HS-27A (cell line): ENCODE measurements at places on chromosomes 7 and 10.

- no peak for DNase-seq
These were observed 36.9 kb downstream of the AKR1B1 start for GRCh38 chr7:134422008-134422407.

- no peak for DNase-seq
These were observed 51.5 kb upstream of the PIP4K2A start for GRCh38 chr10:22765660-22766547.

DNA sequence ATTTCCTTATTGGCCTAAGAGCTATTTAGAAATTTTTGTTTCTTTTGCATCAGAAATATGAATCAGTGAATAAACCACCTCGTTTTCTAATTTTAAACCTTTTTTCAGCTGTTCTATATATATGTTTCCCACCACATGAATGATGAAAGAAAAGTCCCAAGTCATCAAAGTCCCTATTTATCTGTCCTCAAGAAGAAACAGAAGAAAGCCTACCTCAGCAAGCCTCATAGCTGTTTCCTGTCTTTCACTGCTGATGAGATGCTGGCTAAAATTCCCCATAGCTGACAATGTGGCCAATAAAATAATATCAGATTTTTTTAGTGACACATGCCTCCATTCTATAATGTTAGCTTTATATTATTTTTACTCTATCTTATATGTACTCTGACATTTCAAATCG is 54.2 kb downstream of the SEC61G start:
- no peak for DNase-seq

- no peak for DNase-seq
These were observed 30.3 kb downstream of the CACNA2D1 start for GRCh38 chr7:82413237-82413636.

DNA sequence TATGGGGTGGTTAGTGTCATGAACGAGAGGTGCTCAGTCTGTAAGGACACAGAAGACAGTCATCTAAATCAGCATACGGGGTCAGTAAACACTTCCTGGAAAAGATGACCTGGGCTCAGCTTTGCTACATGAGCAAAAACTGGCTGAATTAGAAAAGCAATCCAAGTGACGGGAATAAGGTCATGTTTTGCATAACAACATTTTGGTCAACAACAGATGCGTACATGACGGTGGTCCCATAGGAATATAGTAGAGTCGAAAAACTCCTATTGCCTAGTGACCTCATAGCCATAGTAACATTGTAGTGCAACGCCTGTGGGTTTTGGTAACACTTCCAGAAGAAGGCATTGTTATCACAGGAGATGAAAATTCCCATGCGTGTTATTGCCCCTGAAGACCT is 92.9 kb downstream of the CTNNA3 start:
- no peak for DNase-seq

- DNase-seq, result no peak
These were observed 155.8 kb upstream of the HABP2 start for GRCh38 chr10:113397047-113397446.

DNA sequence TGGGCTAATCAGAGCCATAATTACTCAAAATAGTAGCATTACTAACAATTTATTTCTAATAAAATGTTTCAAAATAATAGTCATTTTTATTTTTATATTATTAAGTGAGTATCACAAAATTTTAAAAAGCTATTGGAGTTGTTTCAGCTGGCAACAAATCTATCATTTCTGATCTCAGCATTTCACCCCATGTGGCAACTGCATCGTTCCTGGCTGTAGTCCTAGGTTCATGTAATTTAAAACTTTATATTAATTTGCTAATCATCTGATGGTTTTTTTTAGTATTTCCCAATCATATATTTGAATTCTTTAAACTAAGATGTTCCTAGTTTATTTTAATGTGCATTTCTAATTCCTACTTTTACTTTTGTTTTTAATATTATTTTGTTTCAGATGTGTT is 293.0 kb upstream of the AKR1E2 start:
- no peak for DNase-seq

DNA sequence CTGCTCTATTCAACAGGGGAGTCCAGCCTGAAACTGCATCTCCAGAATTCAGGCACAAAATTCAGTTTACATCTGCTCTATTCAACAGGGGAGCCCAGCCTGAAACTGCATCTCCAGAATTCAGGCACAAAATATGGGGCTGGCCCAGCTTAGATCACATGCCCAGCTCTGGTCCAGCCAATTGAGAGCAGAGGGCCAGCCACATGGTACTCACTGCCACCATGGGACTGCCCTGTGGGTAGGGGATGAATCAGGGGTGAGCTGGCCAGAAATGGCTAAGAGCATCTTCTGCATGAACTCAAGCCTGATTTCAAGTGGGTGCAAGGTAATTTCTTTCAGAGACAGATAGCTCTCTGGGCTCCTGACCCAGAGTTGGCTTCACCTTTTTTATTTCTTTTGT is 156.6 kb upstream of the LYZL2 start:
- no peak for DNase-seq

GRCh38 chr10:6833458-6834011 is 253.5 kb upstream of the PRKCQ start:
- DNase-seq, result no peak

DNA sequence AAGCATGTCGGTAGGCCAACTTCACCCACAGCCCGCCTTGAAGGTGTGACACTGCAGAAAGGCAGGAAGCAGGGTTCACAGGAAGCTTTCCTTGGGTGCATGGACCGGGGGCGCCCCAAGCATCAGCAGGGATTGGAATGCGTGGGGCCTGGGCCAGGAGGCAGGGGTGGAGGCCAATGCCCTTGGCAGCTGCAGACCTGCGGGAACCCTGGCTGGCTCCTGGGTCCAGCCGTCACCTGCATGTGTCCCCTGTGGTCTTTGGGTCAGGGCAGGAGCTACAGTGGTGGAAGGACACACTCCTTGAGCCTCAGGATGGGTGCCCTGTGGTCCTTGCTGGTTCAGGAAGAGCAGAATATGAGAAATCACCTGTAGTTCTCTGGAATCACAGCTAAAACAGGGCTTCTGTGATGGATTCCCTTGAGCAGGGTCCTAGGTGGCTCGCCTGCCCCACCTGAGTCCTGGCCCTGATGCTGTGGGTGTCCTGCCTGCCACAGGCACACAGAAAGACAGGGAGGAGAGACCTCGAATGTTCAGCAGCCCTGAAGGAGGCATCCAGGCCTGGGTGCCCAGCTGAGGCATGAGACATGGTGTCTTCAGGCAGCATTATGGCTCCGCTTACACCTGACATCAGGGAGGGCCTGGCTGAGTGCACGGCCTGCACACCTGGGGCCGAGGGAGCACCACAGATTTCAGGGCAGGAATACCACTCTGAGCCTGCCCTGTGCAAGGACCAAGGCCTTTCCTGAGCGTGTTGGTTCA is 15.1 kb downstream of the ANTXRL start:
- no peak for DNase-seq

DNA sequence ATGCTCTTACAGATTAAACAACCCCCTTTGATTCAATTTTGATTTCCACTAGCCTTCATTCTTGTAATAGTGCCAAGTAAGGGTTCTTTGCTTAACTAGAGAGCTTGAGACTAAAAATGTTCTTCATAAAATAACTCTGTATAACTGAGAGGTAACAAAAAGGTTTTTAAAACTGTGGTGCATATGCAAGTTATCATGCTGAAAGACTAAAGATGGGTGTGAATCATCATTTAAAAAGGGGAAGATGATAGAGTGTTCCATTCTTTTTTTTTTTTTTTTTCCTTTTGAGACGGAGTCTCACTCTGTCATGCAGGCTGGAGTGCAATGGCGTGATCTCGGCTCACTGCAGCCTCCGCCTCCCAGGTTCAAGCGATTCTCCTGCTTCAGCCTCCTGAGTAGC is 11.1 kb downstream of the MDFIC start:
- DNase-seq, result no peak

- DNase-seq, result no peak
These were observed 21.3 kb upstream of the KPNA7 start for GRCh38 chr7:99229234-99229633.

- no peak for DNase-seq
These were observed 71.3 kb downstream of the PARD3 start for GRCh38 chr10:34743814-34744213.

DNA sequence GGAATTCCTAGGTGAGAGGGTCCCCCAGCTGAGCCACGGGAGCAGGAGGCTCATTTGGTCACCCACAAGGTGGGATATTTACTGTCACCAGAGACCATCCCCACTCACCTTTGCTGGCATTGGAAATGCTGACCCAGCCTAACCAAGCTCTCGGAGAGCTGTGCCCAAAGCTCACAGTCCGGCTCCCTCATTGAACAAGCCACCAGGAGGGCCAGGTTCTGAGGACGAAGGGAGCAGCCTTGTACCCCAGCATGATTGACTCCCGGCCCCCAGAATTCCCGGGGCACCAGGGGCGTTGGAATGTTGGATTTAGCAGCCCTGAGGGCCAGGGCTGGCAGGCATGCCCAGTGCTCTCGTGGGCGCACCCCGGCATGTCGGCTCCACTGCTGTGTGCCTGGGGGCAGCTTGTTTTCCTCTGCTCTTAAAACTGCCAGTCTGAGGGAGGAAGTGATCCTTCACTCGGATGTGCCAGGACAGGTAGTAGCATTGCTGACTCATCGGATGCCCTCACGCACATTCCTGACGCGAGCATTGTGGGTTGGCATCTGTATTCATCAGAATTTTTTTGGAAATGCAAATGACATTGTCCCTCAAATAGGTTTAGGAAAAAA is 23.3 kb downstream of the CLIP2 start:
- DNase-seq, result no peak

DNA sequence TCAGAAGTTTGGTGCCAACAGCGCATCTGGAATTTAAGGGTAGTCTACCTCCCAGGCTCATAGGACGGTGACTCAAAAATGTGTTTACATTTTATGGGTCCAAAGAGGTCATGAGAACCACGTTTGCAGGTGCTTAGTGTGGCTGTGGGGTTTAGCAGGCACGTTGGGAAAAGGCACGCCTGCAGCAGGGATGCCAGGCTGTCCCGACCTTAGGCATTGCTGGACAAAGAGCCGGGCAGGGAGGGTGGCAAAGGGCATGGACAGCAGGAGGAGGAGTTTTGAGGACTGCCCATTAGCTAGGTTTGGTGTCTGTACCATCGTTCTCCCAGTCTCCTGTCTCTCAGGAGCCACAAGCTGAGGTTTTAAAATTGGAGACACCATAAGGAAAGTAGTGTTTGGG is 104.4 kb downstream of the TRRAP start:
- DNase-seq, result no peak

DNA sequence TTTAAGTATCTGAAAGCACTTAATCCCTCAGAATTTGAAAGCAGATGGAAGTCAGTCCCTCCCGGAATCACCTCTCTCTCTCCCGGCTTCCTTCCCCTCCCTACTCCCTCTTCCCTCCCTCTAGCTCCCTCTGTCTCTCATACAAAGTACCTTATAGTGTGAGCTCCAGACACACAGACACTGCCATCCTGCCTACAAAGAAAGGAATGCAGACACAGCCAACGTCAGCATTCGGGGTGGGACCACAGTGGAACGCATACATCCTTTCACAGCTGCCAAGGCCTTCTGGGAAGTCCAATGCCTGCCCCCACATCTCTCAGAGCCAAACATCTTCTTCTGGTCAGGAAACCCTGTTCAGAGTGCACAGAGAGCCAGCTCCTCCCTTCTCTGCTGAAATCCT is 9.3 kb downstream of the NOD1 start:
- DNase-seq, result peak; percentile 79

DNA sequence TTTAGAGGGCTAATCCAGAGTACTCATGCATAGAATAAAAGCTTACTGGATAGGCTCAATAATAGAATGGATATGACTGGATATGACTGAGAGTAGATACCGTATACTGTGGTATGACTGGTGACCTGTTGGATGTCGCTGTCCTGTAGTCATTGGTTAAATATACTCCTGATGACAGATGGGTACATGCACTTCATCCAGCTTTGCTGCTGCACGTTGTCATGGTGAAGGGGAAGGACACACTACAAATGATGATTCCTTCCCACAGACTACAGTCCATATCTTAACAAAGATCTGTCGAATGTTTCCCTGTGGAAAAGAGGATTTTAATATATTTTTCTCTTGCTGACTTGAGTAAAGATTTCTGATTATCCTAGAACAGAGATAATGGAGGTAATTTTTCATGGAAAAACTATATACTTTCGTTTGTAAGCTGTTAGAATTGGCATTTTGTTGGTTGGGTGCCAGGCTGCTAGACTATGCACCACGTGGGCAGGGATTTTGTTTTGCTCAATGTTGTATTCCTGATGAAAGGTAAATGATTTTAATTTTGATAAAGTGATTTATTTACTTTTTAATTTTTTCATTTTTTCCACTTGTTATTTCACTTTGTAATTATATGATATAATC is 97.3 kb downstream of the PPP1R9A start:
- no peak for DNase-seq

DNA sequence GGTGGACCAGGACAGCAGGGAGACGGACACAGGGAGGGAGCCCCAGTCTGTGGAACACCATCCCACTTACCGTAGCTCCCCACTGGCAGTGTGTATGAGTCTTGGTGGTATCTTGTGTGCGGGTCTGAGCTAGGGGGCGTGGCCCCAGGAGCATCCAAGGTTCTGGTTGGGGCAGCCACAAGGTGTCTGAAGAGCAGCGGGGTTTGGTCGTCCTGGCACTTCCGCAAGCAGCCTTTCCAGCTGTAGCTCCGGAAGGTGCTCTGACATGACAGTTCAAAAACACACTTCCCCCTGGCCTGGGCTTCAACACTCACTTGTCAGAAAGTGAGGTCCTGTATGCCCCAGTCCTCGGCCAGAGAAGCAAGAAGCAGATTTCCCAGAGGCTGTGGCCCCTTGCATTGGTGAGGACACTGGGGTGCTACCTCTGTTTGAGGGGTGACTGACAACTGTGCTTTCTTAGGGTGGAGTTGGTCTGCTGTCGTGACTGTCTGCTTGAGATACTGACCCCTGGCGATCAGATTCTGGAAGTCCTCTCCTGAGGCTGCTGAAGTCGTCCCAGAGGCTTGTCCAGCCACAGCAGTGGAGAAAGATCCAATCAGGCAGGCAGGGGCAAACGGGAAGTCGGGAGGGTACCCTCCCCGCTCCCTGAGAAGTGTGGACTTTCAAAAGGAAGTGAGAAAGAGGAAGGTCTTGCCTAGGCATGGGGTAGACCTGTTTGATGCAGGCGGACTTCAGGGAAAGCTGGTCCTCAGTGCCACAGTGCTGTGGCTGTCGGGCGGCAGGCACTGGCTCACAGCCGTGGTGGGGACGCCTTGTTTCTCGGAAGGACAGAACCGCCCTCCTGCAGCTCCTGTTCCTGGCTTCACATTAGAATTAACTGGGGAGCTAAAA is 51.4 kb upstream of the PFKFB3 start:
- no peak for DNase-seq

DNA sequence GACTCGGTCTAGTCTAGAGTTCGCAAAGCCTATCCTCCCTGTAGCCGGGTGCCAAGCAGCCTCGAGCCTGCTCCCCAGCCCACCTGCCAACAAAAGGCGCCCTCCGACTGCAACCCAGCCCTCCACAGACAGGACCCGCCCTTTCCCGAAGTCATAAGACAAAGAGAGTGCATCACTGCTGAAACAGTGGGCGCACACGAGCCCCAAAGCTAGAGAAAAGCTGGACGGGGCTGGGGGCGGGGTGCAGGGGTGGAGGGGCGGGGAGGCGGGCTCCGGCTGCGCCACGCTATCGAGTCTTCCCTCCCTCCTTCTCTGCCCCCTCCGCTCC is 622 bp upstream of the COL1A2 start:
- DNase-seq, result no peak

DNA sequence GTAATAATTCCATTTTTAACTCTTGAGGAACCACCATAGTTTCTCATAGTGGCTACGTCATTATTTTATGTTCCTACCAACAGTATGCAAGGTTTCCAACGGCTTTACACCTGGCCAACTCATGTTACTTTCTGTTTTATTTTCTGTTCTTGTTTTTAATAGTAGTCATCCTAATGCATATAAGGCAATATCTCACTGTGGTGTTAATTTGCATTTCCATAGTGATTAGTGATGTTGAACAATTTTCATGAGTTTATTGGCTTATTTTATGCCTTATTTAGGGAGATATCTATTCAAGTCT is 465.5 kb upstream of the KLF6 start:
- no peak for DNase-seq
